Fibroblast of lung (primary cell): ENCODE measurements at places on chromosomes 7 and 10.

GRCh38 chr10:69732826-69733150, 68.9 kb upstream of the COL13A1 start:
- DNase-seq: no peak
- peaks cover 29% of the 10 kb centered on the region for H3K4me1 ChIP-seq
- H3K27me3 ChIP-seq: no peaks in the 10 kb centered on the region
- H3K4me3 ChIP-seq: no peak overlapping the region
- H3K27ac ChIP-seq: no peak overlapping the region

- no peak overlapping the region for H3K27ac ChIP-seq
- no peaks in the 10 kb centered on the region for H3K27me3 ChIP-seq
- DNase-seq: no peak
- H3K4me3 ChIP-seq: no peak overlapping the region
- peaks cover 1% of the 10 kb centered on the region for H3K36me3 ChIP-seq
Measured at GRCh38 chr10:100183481-100183880, 2.3 kb downstream of the ERLIN1 start.

DNA sequence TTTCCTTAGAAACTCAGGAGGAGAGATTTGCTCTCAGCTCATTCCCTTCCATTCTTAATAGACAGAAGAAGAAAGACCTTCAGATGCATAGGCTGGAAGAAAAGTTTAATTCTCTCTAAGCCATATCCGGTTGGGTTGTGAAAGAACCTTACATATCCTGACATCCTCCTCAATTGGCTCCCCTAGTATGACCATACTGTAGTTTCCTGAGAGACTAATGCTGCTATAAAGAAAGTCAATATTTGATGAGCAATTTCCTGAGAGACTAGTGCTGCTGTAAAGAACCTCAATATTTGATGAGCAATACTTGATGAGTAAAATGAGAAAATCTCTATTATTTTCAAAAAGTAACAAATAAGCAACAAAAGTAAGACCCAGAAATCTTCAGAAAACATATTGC, 888.5 kb upstream of the SORCS1 start:
- H3K27me3 ChIP-seq: no peaks in the 10 kb centered on the region
- no peaks in the 10 kb centered on the region for H3K36me3 ChIP-seq
- H3K4me1 ChIP-seq: no peaks in the 10 kb centered on the region
- no peak overlapping the region for H3K27ac ChIP-seq
- no peak for DNase-seq

DNA sequence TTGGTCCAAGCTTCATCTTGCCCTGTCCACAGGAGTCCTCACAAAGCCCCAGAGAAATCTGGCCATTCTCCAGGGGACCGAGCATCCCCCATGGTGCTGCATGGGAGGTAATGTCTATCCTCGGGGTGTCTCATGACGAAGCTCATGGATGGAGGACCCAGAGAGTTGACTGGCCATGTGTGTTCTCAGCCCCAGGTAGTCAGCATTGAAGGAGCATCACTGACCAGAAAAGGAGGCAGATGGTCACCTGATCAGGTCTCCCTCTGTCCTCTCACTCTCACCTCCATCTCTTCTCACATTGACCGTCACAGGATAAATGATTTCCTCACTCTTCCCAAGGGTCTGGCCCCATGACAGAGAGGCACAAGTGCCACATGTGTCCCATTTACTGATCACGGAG, 33.4 kb upstream of the GDF10 start:
- no peak overlapping the region for H3K4me3 ChIP-seq
- H3K27me3 ChIP-seq: no peaks in the 10 kb centered on the region
- no peaks in the 10 kb centered on the region for H3K4me1 ChIP-seq
- H3K27ac ChIP-seq: no peak overlapping the region

- H3K36me3 ChIP-seq: no peaks in the 10 kb centered on the region
- H3K4me1 ChIP-seq: no peaks in the 10 kb centered on the region
- no peak overlapping the region for H3K4me3 ChIP-seq
- no peaks in the 10 kb centered on the region for H3K27me3 ChIP-seq
- no peak for DNase-seq
Measured at GRCh38 chr7:7550663-7551062, 15.0 kb upstream of the COL28A1 start.

DNA sequence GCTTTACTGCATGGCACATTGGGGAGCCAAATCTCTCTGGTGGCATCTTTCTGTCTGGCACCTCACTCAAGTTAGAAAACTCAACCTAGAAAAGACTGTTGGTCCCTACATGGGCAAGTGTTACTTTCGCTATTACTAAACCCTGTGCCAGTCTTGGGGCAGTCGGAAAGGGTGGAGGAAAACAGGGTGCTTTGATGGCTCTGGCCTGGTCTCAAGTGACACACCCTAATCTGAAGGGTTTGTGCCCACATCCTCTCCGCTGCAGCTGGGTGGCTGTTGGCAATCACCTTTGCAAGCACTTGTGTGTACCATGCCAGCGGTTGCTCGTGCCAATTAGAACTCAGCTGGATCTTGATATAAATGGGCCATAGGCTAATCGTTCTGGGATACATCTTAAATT, 159.8 kb upstream of the ITGB1 start:
- no peaks in the 10 kb centered on the region for H3K36me3 ChIP-seq
- no peak for DNase-seq
- H3K27ac ChIP-seq: peak overlapping the region; percentile 26
- no peaks in the 10 kb centered on the region for H3K27me3 ChIP-seq

DNA sequence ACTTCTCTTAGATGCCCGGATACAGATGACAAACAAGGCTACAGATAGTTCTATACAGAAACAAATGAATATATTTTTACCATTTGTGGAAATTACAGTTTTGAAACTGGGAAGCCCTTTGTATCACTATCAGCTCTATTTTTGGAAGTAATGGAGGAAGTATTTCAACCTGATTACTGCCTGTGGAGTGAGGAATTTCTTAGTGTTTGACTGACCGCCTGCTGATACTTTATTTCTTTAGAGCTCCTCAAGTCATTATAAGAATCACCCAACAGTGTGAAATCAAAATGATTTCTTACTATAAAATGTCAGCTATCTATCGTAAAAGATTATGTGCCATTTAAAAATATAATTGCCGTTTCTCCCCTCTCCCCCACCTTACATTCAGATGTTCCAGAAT, 290.9 kb downstream of the SDK1 start:
- H3K27me3 ChIP-seq: no peaks in the 10 kb centered on the region
- DNase-seq: no peak
- H3K27ac ChIP-seq: no peak overlapping the region
- no peaks in the 10 kb centered on the region for H3K4me1 ChIP-seq
- no peak overlapping the region for H3K4me3 ChIP-seq

- DNase-seq: no peak
- H3K4me1 ChIP-seq: peaks cover 19% of the 10 kb centered on the region
- peaks cover 5% of the 10 kb centered on the region for H3K36me3 ChIP-seq
- H3K27me3 ChIP-seq: no peaks in the 10 kb centered on the region
- peak overlapping the region; percentile 65 for H3K27ac ChIP-seq
- no peak overlapping the region for H3K4me3 ChIP-seq
Measured at GRCh38 chr10:103893817-103894216, 24.2 kb downstream of the STN1 start.
